ENCODE measurements at places on chromosomes 16 and 17. TPM values are rescaled to one million over a fixed set of nuclear protein-coding genes. Genes with fewer than 3 reads are reported as not detected.

TPPP3 gene
- 9.5 TPM for total RNA-seq

TPSAB1 gene
- not detected for total RNA-seq

CDRT15L2 gene
- not detected for total RNA-seq

EVI2B gene
- total RNA-seq, result 0.08 TPM
